Frontal cortex (tissue), 4 donors: ENCODE measurements at places on chromosomes 12 and 14.

GRCh38 chr12:113724794-113725556 is 241.2 kb downstream of the RBM19 start:
- DNase-seq, result no peak

- no peak for DNase-seq
These were observed 29.0 kb upstream of the C12orf50 start for GRCh38 chr12:88057994-88058718.

DNA sequence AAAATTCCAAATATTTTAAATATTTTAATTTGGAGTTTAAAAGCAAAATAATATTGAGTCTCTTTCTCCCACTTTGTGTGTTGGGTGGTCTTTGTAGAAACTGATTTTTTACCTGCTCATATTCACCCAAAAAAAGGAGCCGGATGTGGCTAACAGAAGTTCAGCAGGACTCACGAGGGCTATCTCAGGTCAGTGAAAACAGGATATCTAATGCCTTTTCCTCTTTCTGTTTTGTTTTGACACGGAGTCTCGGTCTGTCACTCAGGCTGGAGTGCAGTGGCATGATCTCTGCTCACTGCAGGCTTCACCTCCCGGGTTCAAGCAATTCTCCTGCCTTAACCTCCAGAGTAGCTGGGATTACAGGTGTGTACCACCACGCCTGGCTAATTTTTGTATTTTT is 30.8 kb downstream of the COA8 start:
- no peak for DNase-seq

- DNase-seq, result no peak
These were observed 68.9 kb upstream of the SAV1 start for GRCh38 chr14:50736932-50737419.

DNA sequence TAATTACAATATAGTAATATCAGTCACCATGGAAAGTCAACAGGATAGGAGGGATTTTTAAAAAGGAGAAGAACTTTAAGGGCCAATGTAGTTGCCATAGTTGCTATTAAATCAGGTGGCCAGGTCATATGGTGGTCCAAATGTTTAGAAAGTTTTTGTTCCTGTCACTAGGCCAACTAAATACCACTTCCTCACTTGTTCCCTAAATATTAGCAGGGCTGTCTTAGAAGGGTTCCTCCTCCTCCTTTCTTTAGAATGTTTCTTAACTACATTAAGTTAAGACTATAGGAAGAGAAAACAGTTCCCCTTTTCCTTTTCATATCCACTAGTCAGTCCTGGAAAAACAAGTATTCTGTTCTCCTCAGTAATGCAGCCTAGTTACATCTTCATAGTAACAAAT is 50.3 kb downstream of the MON2 start:
- no peak for DNase-seq

DNA sequence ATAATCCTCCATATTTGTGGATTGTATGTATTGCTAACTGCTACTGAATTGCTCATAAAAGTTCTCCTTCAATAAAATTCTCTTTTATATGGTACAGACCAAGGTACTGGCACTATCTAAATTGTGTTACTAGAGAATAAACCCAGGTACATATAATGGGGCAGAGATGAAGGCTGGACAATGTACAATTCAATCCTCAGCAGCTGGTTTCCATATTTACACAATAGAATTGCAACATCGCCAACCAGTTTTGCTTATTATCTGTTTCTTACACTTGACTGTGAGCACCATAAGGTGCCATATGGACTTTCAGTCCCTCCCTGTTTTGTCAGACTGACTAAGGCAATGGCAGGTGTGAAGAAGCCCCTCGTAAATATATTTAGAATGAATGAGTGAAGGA is 18.1 kb downstream of the KITLG start:
- DNase-seq, result no peak

DNA sequence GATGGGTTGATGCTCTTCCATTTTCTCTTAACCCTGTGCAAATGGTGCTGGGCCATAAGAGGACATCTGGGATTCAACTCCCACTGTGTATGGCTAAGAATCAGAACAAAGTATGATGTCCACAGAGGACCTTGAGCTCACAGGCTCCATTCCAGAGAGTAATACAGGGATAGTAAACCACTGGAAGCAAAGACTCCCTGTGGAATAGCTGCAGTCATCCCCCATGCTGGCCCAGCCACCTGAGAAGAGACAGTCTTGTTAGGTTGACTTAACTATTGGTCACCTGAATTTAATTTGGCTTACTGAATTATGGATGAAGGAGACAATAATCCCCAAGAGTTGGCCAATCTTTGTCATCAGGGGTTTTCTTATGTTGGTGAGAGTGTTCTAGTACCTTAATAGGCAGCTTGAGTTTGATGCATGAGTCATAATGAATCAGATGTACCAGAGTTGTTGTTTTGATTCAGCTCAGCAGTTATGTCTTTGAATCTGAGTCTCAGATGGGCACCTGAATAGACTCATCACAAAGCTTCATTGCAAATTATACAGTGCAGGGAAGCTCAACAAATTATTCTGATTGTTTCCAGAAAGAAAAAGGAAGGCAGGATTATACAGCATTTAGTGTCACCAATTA is 122.7 kb downstream of the SSPN start:
- no peak for DNase-seq

DNA sequence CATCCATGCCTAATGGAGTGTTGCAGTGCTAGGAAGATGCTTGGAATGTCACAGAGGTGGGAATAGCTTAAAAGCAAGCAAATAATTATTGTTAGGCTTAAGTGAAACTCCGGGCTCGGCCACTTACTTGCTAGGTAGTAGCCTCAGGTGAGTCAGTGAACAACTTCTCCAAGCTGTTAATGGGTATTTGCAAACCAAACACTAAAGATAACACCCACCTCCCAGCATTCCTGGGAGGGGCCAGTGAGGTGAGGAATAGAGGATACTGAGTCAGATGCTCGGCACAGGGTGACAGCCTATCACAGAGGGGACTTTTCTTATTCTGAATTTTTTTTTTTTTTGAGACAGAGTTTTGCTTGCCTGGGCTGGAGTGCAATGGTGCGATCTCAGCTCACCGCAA is 151.2 kb upstream of the RFLNA start:
- no peak for DNase-seq

- DNase-seq, result no peak
These were observed 24.6 kb upstream of the SCARB1 start for GRCh38 chr12:124888260-124888659.

- no peak for DNase-seq
These were observed 948.2 kb downstream of the GALC start for GRCh38 chr14:87044807-87045206.

GRCh38 chr12:52527121-52527800 is 7.1 kb upstream of the KRT5 start:
- DNase-seq, result no peak

- no peak for DNase-seq
These were observed 2.4 kb downstream of the PRR13 start for GRCh38 chr12:53443955-53444354.

DNA sequence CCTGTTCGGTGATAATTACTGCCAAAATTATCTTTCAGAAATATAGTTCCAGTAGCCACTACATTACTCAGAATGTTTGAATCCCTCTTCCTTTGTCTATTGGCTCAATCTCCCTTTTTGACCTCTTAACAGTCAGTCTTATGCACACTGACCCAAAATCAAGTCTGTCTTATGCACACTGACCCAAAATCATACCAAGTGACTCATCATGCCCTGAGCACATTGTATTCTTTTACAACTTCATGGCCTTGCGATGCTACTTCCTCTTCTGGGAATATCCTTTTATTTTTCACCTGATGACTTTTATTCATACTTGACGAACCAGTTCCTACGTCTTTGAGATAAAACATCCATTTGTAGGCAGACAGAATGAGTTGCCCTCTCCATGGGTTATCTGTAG is 182.3 kb downstream of the NPAS3 start:
- DNase-seq, result no peak

DNA sequence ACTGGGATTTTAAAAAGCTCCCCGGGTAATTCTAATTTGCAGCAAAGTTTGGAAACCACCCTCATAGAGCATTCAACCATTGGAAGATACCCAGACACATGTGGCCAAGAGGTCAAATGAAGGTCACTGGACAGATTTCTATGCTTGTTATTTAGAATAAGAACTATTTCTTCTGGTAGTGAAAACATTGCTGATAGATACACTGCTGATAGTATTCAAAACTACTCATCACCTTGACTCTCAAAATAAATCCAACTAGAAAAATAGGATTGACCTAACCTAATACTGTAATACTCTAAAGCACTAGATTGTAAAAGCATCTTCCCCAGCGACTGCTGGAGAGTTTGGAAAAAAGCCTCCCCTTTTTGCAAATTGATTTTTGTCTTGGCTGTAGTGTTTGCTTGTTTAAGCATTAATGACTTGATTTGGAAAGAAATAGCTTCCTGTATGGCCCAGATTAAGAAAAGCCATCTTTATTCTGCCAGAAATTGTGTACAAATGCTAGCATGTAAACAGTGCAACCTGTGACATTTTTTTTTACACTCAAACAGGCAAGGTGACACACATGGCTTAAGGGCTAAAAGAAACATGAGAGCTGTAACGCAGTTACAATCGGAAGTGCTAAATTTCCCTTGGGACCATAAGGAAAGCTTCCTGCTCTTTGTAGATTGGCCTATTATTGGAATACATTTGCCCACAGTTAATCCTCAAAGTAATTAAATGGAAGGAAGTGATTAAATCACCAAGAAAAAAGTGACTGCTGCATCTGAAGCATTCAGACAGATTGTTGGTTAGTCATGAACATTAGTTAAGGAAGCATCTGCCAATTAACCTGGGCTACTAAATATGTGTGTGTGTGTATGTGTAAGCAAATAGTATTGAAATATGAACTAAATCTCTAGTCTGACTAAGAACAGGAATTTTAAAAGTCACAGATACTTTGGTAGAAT is 356.5 kb upstream of the ATP2B1 start:
- DNase-seq, result no peak

GRCh38 chr12:109540526-109541412 is 32.5 kb downstream of the MMAB start:
- no peak for DNase-seq

- DNase-seq, result peak; percentile 71
These were observed 10.1 kb downstream of the NDRG2 start for GRCh38 chr14:21014761-21015190.

GRCh38 chr12:38152816-38153736 is 163.5 kb upstream of the ALG10B start:
- no peak for DNase-seq

- no peak for DNase-seq
These were observed 37.2 kb downstream of the APOBEC1 start for GRCh38 chr12:7628381-7628961.

DNA sequence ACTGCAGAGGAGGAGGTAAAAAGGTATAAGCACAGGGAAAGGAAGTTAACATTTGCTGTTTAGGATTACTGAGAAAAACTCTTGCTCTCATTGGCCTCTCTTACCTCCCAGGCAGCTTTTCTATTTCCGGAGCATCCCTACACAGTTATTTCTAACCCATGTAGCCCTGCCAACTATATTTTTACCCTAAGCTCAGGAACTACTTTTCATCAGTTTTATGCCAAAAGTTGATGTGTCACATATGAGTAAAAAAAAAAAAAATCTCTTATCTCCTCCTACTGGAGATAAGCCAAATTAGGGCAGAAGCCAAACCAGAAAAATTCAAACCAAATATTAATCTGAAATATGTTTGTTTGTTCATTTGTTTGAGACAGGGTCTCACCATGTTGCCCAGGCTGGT is 34.4 kb upstream of the PSMA6 start:
- DNase-seq, result no peak

DNA sequence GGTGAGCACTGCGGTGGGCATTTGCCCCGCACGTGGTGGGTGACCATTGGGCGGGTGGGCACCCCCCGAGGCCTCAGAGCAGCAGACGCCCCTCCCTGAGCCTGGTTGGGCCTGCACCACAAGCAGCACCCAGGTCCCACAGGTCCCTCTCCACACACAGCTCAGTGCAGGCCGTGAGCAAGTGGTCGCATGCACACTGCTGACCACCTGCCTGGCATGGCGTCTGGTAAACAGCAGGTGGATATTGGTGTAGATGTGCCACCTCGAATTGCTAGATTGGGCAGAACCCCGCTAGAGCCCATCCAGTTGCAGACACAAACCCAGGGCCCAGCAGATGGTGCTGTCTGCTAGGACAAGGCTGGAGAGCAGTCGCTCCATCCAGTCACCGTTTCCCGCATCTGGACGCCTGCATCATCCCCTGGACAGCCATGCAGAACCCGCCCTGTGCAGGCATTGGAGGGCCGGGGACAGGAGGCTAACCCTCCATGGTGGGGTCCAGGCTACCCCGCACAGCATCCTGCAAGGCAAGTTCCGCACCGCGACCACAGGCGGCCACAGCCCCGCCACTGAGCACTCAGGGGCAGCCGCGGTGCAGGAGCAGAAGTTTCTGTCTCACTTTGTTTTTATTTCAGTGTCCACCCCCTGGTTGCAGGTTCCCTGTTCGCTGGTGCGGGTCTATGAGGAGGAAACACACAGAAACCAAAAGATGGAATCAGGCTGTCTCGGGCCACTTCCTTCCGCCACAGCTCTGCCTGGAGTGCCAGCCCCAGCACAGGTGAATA is 45.6 kb upstream of the RIMBP2 start:
- DNase-seq, result peak; percentile 53

GRCh38 chr14:73254247-73255004 is 17.1 kb downstream of the PAPLN start:
- DNase-seq, result no peak

DNA sequence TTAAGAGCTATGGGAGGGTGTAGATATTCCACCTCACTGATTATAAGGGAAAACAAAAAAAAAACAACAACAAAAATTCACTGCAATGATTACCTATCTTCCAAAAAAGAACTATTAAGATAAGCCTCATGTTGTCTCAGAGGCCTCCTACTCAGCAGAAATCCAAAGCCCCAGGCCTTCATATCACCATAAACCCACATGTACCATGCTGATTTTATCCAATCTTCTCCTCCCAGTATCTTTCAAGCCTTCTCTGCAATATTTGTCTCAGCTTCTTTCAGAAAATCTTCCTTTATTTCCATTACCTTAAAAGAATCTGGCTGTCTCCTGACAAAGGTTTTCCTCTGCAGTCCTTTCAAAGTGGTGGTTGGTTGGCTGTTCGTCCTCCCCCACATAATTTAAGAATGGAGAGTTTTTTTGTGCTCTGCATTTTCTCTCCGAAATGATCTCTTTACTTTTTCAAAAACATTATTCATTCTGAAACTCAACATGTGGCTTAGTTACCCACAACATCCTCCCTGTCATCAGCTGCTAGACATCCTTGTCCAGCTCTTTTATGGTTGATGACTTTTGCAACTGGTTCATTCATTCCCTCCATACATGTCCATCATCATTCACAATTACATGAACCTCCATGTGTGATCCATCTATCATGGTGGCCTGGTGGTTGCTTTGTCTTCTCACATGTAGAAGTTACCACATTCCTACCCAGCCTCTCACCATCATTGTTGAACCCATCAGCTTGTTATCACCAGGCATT is 2.9 kb upstream of the EPYC start:
- DNase-seq, result no peak

DNA sequence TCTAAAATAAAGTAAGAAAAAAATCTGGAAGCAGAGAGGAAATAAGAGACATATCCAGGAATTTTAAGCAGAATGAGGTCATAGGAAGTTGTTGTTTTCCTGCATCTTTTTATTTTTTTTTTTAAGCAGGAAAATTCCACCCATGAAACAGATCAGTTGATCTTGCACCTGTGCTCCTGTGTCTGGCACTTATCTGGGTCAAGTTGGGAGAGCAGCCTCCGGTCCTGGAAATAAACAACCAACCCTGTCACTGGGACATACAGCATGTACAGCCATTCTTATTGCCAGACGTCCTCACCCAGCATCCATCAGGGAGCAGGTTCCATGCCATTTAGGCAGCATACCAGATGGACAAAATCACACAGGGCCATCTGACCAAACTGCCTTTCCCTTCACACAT is 266.0 kb upstream of the BTG1 start:
- no peak for DNase-seq
